ENCODE measurements at places on chromosomes 12 and 14.

GRCh38 chr12:28611115-28611435 is 420.8 kb downstream of the CCDC91 start:
- no peak for DNase-seq

GRCh38 chr12:69910694-69911093 is 85.7 kb downstream of the MYRFL start:
- no peak for DNase-seq

- no peak for DNase-seq
These were observed 181.9 kb downstream of the NUAK1 start for GRCh38 chr12:105956662-105957457.

- no peak for DNase-seq
These were observed 369.9 kb downstream of the DIO2 start for GRCh38 chr14:79841433-79841832.

DNA sequence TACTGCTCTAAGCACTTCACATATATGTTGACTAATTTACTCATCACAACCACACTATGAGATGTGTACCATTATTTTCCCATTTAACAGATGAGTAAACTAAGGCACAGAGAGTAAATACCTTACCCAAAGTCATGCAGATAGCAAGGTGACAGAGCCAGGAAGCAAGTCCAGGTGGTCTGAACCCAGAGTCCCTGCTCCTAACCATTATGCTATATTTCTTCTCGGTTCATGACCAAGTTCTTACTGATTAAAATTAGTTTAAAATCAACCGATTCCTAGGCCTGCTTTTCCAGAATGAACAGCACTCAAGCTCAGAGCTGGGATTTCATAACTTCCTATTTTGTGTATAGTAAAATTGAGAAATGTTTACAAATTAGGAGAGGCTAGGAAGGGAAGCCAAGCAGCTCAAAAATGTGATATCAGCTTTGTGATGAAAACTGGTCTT is 85.5 kb upstream of the EGLN3 start:
- peak; percentile 61 for DNase-seq

DNA sequence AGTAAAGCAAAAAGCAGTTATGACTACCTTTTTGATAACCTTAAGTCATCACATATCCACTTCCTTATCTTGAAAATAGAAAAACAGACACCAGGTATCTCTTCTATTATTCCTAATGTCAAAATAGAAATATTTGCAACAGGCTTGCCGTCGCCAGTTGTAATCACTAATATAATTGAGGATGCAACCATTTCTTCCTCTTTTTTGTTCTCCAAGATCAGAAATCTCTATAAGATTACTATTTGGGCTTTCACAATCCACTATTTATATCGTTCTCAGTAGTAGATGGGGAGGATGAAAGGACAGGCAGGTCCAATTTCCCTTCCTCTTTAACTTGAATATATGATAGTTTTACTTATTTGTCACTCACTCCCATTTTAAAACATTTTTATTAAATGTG is 130.2 kb upstream of the HMGA2 start:
- peak; percentile 46 for DNase-seq

DNA sequence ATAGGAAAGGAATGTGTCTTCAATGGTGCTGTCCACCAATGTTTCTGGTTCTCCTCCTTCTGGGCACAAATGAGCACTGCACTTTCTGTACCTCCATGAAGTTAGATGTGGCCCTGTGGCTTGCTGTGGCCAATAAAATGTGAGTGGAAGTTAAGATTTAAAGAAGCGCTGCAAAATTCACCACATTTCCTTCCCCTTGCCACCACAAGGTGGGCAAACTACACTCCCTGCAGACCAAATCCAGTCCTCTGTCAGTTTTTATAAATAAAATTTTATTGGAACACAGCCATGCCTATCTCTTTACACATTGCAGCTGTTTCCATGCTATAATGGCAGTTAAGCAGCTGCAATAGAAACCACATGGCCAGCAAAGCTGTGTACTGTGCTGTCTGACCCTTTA is 141.4 kb upstream of the TMPO start:
- no peak for DNase-seq

- DNase-seq, result no peak
These were observed 39.4 kb downstream of the FAM222A start for GRCh38 chr12:109753054-109753401.

DNA sequence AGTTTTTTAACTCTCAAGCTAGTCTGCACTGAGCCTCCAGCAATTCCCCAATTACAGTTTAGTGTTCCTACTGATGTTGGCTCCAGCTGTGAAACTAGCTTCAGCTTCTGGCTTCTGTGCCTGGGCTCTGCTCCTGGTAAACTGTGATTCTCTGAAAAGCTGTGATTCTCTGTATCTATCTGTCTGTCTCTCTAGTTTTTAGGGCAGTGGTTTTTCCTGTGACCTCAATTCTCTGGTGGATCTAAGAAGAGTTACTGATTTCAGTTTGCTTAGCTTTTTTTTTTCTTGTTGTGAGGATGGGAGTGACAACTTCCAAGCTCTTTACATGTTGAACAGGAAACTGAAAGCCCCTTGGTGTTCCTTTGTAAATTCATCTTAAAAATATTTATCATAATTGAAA is 3.8 kb upstream of the HIF1A start:
- DNase-seq, result no peak

- no peak for DNase-seq
These were observed 114.9 kb upstream of the ALG10B start for GRCh38 chr12:38201461-38202276.

GRCh38 chr14:53032161-53032803 is 81.4 kb upstream of the FERMT2 start:
- DNase-seq, result no peak

DNA sequence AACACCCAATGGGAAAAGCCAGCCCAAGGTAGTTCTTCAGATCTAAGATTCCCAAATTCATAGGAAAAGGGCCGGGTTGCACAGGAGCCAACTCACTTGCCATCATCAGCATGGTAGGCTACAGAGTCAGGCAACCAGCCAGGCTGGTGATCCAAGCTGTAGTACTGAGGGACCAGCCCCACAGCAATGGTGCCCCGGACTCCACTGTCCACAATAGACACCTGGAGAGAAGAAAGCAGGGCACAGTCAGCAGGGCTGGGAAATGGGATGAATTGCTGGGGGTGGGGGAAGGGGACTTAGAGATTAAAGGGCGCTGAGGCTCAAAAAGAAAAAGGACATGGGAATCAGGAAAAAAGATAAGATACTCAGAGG is 4.2 kb downstream of the SPRYD3 start:
- DNase-seq, result no peak

GRCh38 chr14:101963052-101963451 is 1.3 kb upstream of the DYNC1H1 start:
- DNase-seq, result no peak

DNA sequence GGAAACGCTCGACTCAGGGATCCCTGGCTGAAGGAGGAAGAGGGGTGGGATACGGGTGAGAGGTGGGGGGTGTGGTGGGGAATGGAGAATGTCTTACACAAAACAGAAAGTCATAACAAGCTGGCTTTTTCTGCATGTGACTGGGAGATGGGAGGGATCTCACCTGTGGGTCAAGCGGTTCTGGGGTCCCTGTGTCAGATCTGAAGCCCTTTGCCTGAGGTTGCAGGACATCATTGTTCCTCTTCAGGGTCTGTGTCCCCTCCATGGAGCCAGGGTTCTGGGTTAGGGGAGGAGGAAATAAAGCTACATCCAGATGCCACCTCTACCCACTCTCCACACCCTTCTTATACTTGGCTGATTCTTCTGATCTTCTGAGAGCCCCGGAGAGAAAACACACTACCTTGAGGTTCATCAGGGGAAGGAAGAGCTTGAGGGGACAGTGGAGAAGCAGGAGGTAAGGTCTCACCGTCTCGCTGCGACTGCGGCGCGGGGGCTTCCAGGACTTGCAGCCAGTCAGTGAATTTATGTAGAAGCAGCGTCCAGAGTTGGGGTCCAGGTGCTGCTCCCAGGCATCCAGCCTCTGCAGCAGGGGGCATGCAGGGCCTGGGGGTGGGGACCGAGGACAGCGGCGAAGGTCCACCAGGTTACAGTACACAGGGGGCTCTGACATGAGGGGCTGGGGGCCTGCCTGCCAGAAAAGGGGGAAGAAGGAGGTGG is 2.5 kb downstream of the ARHGAP9 start:
- DNase-seq, result no peak

- DNase-seq, result no peak
These were observed 146.5 kb upstream of the MYL2 start for GRCh38 chr12:111066744-111067437.

DNA sequence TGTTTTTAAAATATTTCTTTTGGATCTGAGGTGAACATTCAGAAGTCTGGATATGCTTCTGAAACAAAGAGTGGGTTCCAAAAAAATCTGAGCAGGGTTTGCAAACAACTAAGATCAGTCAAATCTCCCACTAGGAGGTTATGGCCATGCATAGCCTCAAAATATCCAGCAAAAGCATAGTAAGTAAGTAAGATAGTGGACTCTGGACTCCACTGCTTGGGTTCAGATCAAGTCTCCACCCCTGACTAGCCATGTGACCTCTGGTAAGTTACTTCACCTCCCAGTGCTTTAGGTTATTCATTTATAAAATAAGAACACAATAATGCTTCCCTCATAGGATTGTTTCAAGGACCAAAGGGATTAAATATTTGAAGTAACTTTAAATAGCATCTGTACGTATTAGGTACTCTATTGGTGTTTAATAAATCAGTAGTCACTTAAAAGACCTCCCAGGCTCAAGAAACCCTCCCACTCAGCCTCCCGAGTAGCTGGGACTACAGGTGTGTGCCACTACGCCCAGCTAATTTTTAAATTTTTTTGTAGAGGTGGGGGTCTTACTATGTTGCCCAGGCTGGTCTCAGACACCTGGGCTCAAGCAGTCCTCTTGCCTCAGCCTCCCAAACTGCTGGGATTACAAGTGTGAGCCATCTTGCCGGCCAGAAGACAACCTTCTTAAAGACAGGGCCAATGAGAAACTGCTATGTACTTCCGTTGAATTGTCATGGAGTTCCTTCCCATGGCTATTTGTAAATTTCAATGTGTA is 95.7 kb upstream of the SOX5 start:
- no peak for DNase-seq

DNA sequence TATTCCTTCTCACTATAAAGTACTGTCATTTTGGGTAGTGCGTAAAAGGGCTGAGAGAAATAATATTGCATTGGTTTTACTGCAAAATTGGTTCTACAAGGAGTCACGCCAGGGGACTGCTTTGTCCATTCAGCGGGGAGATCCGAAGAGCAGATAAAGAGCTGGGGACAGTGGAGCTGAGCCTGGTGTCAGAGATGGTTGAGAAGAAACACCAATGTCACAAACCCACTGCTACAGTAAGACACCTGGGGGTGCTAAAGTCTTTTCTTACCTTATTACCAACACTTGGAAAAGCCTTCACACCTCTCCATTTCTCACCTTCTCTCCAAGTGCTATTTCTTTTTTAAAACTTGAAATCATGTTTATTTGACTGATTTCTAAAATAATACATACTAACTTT is 14.1 kb downstream of the IL31 start:
- no peak for DNase-seq

- DNase-seq, result no peak
These were observed 159.3 kb downstream of the PDE3A start for GRCh38 chr12:20527417-20528163.

DNA sequence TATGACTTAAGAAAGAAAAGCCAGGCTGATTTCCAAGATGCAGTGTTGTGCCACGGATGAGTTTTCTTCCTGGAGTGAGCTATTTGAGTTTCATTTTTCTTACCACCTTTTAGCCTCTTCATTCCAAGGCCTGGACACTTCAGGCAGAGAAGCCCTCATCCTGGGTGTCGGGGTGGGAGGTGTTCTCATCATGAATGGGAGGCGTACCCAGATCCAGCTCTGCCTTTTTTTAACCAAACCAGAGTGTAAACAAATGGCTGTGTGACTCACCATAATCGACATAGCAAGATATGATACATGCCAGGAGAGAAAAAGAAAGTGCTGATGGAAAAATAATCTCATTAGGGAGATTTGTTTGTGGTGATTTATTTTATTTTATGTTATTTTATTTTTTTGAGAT is 79.9 kb downstream of the ARF6 start:
- DNase-seq, result peak; percentile 49

DNA sequence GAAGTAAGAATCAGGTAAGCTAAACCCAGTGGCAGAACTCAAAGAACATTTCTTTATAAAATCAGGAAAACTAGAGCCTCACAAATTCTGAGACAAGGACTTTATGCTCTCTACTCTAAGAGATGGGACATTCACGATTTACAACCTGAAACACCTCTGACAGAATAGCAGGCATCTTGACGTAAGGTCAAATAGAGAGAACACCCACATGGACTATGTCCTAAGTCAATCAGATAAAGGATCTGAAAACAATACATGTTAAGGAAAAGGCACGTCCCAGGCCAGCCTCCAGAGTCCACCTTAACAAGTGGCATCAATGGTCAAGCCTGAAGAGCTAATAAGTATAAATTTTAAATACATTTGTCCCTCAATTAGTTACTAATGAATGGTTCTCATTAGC is 39.9 kb upstream of the SYCP3 start:
- DNase-seq, result no peak
